IPS DF 19.7 (cell line): ENCODE measurements at places on chromosomes 1 and 21.

DNA sequence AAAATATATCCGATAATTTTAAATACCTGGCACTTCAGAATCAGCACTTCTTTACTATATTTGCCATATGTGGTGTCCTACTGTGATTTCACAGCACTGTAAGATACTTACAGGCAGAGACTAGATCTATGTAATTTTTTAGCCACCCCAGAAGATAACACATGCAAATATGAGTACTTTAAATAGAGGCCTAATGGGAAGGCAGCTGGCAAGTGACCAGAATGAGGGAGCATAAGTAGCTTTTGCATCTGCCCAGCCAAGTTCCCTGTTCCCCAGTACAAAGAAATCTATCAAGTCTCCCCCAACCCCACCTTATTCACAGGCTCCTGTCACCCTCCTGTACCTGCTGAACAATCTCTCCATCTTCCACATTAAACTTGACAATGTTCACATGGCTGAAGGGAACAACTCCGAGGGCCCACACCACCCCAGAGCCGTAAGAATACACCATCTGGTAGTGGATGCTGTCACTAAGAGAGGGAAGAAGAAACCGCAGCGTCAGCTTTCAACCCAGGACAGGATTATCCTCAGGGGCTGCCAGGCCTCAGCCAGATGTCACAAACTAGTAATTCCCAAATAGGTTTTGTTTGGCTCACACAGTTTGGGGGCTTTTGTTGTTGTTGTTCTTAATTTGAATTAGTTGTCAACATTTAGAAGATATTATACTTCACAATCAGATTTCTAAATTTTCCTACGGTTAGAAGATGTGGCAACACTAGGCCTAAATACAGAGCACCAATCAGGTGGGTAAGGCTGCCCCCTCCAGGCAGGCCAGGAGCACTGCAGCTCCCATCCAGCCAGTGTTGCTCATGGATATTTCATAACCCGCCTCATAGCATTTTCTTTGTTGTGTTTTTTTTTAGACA, 10.4 kb downstream of the EMC1 start:
- DNase-seq, result no peak

- DNase-seq, result no peak
Observed at GRCh38 chr1:36448530-36449056, 1.7 kb downstream of the OSCP1 start.

DNA sequence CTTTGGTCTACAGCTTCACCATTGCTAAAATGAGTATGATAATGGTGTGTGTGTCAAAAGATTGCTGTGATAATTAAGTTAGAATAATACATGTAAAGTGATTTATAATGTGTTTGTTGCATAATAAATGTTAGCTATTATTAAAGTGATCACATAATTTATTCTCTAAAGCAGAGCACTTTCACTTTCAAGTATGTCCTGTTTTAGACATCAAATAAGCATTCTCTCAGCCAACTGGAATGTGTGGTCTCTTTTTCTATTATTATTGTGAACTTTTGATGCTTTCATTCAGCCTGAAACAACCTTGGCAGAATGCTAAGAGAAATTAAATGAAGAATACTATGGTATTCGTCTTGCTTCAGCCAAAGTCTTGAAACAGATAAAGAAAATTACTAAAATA, 102.8 kb upstream of the COL11A1 start:
- no peak for DNase-seq

DNA sequence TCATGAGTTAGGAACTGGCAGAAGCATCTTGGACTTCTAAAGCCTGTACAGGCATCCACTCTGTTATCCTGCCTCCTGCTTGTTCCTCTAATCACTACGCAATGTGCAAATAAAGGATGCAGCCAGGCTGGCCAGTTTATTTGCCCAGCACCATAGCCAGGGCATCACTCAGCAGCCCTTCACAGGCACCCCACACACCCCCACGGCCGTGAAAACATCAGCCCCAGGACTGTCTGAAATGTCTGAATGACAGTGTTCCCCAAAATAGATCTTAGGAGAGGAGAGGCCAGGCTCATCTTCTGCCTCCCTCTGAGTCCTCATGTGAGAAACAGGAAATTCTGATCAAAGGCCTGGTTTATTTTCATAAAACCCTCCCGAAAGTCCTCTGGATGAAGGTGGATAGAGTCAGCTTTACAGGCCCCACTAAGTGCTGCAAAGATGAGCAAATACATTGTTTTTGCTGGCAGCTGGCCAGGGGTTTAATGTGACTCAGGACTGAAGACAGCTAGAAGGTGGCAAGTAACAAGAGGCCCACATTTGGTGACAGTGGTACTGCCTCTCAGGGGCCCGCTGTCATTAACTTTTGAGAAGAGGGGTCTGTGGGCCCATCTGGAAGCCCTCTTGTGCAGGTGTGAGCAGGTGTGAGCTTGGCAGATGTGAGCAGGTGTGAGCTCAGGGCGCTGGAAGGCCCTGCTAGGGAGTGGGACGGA, 32.9 kb downstream of the GRHL3 start:
- no peak for DNase-seq

DNA sequence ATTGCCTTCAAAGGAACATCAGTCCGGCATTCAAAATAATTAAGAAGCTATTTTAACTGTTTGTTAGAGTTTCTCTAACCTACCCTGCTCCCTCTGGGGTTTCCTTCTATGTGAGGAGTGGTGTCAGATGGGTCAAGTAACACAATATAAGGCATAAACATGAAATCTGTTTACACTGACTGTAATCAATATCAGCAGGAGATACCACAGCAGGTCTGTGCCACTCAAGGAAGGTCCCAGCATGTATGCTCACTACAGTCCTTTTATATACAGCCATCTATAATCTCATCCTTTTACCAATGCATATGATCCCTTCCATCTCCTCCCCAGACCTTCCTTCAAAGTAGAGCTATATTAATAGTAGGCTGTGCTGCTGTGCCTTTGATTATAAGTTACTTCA, 25.4 kb downstream of the EEIG2 start:
- no peak for DNase-seq
